H1 (cell line): ENCODE measurements at places on chromosomes 11 and 22.

- H3K27me3 ChIP-seq = peaks cover 20% of the 10 kb centered on the region
- no peaks in the 10 kb centered on the region for H3K36me3 ChIP-seq
- H3K4me1 ChIP-seq = peaks cover 11% of the 10 kb centered on the region; the same call in 1 of the 2 replicates
- H3K27ac ChIP-seq = no peak overlapping the region
- DNase-seq = no peak
These were observed 949 bp downstream of the MMP11 start for GRCh38 chr22:23773483-23774113.

GRCh38 chr11:77027275-77027674 is 6.9 kb upstream of the B3GNT6 start:
- no peak for DNase-seq
- no peaks in the 10 kb centered on the region for H3K27me3 ChIP-seq
- no peak overlapping the region for H3K27ac ChIP-seq
- no peak overlapping the region for H3K4me3 ChIP-seq

DNA sequence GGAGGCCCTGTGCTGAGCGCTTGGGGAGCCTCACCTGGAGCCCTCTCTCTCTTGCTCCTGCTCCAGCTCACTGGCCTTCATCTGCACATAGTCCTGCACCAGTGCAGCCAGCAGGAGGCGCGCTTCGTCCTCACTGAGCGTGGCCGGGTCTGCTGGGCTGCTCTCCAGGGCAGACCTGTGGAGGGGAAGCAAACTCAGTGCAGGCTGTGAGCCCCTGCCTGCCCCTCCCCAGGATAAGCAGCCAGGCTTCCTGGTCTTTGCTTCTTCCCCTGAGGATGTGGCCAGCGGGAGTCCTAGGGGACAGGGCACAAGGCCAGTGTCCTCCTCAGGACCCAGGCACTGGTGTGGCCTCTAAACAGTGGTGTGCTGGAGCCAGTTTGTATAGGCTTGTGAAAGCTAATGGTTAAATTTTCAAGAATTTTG is 2.2 kb downstream of the CALCA start:
- H3K4me1 ChIP-seq = peaks cover 16% of the 10 kb centered on the region
- no peak overlapping the region for H3K4me3 ChIP-seq
- peaks cover 50% of the 10 kb centered on the region for H3K27me3 ChIP-seq
- no peaks in the 10 kb centered on the region for H3K36me3 ChIP-seq

DNA sequence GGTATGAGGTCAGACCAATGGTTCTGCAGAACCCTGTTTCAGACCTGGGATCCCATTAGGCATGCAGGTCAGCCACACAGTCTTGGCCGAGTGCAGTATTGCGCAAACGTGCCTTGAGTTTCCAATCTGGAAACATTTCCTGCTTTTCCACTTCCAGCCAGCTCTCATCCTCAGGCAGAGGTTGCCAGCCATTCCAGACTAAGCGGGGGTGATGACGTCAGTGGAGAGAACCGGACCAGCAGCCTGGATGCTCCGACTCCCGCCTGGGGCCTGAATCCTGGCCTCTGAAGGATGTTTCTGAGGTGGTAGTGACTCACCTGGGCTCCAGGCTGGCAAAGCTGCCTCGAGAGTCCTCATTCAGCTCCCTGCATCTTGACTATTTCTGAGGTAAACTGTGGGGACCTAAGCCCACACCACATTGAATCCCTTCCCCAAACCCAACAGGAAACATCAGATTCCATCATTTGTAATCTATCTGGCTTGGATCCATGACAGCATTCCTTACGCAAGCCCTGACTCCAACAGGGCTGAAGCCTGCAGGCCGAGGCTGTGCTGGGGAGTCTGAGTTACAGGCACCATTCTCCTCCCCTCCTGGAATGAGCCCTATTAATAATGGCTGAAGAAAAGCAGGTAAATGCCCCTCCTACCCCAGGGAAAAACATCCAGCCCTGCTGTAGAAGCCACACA is 83.0 kb downstream of the ABTB2 start:
- H3K36me3 ChIP-seq = no peaks in the 10 kb centered on the region
- H3K27me3 ChIP-seq = no peaks in the 10 kb centered on the region
- DNase-seq = no peak
- no peak overlapping the region for H3K27ac ChIP-seq
